ENCODE measurements at places on chromosomes 12 and 14.

GRCh38 chr14:101118746-101119591 is 215.4 kb upstream of the RTL1 start:
- DNase-seq, result no peak

- no peak for DNase-seq
These were observed 153.1 kb downstream of the TMEM117 start for GRCh38 chr12:43988838-43989560.

DNA sequence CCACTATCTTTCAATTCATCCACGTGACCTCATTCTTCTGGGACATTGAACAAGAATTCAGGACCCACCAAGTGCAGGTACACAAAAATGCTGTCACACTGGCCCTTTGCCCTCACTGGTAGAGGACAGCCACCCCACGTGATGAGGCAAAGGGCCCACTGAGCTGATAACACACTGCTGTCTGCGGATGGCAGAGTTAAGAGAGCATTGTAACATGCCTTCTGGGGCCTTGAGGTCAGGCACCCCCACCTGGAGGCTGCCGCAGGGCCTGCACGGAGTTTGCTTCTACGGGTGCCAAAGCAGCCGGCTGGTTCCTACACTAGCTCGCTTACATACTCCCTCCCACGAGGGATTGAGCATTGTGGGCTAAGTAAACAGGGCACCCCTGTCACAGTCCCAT is 101.0 kb downstream of the LRIG3 start:
- peak; percentile 21 for DNase-seq

DNA sequence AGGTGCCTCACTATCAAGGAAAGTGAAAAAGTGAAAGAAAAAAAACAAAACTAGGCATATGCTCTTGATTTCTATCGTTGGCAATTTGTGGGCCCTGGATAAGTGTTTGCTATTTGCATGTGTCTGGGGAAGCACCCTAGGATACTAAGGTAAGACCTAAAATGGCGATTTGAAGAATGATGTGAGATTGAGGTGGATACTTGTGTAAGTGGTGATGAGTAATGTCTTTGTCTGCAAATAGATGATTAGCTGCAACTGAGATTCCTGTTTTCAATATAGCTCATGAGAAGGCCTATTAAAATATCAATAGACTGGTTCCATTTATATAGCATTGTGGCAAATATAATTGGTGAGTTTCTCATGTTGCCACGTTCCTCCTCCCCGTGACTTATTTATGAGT is 261.7 kb downstream of the NEDD1 start:
- no peak for DNase-seq

- DNase-seq, result no peak
These were observed 74.0 kb downstream of the HMGA2 start for GRCh38 chr12:65898241-65898640.
